Myocyte (in vitro differentiated cells): ENCODE measurements at places on chromosomes 13 and 19. TPM values are rescaled to one million over a fixed set of nuclear protein-coding genes. Genes with fewer than 3 reads are reported as not detected.

- DNase-seq, result peak; percentile 76
These were observed 6.8 kb downstream of the RPS11 start for GRCh38 chr19:49502866-49503581.

The PCDH9 gene
- 10.0 and 13.9 TPM in 2 replicates for total RNA-seq

The GGN gene
- 0.36 and 0.59 TPM in 2 replicates for total RNA-seq

DNA sequence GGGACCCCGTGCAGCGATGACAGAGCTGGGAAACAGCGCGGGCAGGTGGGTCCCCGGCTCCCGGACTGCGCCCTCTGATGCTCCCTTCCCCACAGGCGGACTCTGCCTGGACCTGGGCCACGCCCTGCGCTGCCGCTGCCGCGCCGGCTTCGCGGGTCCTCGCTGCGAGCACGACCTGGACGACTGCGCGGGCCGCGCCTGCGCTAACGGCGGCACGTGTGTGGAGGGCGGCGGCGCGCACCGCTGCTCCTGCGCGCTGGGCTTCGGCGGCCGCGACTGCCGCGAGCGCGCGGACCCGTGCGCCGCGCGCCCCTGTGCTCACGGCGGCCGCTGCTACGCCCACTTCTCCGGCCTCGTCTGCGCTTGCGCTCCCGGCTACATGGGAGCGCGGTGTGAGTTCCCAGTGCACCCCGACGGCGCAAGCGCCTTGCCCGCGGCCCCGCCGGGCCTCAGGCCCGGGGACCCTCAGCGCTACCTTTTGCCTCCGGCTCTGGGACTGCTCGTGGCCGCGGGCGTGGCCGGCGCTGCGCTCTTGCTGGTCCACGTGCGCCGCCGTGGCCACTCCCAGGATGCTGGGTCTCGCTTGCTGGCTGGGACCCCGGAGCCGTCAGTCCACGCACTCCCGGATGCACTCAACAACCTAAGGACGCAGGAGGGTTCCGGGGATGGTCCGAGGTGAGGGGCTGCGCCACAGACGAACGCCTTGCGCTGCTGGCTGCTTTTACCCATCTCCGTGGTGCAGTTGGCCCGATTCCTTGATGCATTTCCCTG, 7.8 kb upstream of the SELENOV start:
- DNase-seq, result peak; percentile 52

The COX6B2 gene
- 0.24 TPM in 1 of 2 replicates, not detected in the other for total RNA-seq

GRCh38 chr13:89486065-89486464, 1814.9 kb downstream of the SLITRK5 start:
- no peak for DNase-seq

The WASF3 gene
- total RNA-seq, result 12.5 and 16.1 TPM in 2 replicates

GRCh38 chr13:106911627-106912026, 343.7 kb upstream of the ARGLU1 start:
- no peak for DNase-seq

The UBE2L5 gene
- not detected in 2 replicates for total RNA-seq

The MUC16 gene
- not detected in 2 replicates for total RNA-seq

- no peak for DNase-seq
These were observed 292.0 kb upstream of the ZNF507 start for GRCh38 chr19:32053376-32053775.

The SLC25A41 gene
- not detected in 2 replicates for total RNA-seq

DNA sequence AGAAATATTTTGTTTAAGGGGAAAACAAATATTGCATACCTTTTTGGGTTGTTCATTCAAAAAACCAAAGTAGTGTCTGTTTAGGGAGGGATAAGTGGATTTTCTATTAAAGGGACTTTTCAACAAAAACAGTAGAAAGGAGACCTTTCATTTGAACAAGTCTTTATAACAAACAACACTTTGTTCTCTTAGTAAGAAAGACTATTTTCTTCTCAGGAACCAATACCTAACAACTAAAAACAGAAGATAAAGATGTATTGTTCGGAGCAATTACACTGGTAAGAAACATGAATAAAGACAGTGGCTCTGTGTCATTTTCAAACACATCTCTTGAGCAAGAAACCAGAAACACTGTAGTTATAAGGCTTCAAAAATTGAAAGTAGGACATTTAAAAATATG, 1610.1 kb upstream of the PCDH20 start:
- DNase-seq, result no peak

DNA sequence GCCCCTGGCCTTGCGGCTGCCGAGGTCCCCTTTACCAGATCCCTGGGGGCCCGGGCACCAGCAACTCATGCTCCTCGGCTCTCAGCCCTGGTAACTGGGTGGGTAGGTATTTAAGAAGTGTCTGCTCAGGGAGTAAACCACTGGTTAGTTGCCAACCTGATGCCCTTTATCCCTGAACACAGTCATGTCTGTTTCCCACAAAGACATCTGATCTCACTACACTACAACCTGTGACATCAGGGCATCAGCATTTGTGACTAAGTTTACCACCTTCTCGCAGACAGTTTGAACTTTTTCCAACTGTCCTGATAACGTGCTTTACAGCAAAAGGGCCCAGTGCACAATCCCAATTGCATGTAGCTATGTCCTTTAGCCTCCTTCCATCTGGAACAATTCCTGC, 22.0 kb downstream of the GGACT start:
- peak; percentile 69 for DNase-seq

DNA sequence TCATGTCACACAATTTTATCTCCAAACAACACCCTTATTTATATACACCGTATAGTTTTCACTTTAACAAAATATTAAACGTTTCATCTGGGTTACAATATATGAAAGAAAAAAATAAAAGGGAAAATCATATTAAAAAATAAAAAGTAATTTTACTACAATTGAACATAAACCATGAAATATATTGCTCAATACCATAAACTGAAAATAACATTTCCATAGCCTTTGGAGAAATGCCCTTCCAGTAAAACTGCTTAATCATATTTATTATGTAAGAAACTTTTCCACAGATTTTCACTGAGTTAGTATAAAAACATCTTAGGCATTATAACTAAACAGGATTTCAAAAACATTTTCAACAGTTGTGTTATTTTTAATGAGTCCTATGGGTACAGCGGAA, 1.5 kb upstream of the ZNF347 start:
- DNase-seq, result no peak

The OR10H1 gene
- total RNA-seq, result not detected in 2 replicates
